ENCODE measurements at places on chromosomes 2 and 18. TPM values are rescaled to one million over a fixed set of nuclear protein-coding genes. Genes with fewer than 3 reads are reported as not detected.

The FTCDNL1 gene
- total RNA-seq = 2.9 TPM

The ELOA2 gene
- not detected for total RNA-seq

The TGFA gene
- 5.0 TPM for total RNA-seq

The CNGA3 gene
- 0.06 TPM for total RNA-seq

The GAD1 gene
- 0.71 TPM for total RNA-seq

The NDUFB3 gene
- total RNA-seq = 144 TPM

The PDE1A gene
- 0.17 TPM for total RNA-seq

The RMND5A gene
- total RNA-seq = 24.4 TPM

The VRK2 gene
- total RNA-seq = 29.6 TPM

The ACADL gene
- total RNA-seq = 0.07 TPM

The TDRD15 gene
- not detected for total RNA-seq

The CFC1 gene
- total RNA-seq = not detected

The CD8B gene
- total RNA-seq = not detected

The NEURL3 gene
- total RNA-seq = 0.87 TPM

The LAMA1 gene
- total RNA-seq = 0.17 TPM

The MAB21L4 gene
- total RNA-seq = 0.26 TPM

The CCDC178 gene
- total RNA-seq = not detected

The SCN7A gene
- total RNA-seq = not detected

The SPATA3 gene
- total RNA-seq = not detected

The GREB1 gene
- total RNA-seq = 1.7 TPM

The CNTNAP5 gene
- not detected for total RNA-seq

The ANKRD30BL gene
- total RNA-seq = not detected

The RMDN2 gene
- total RNA-seq = 4.4 TPM

The PLCL1 gene
- not detected for total RNA-seq

The LRRC30 gene
- total RNA-seq = not detected

The PSMA8 gene
- total RNA-seq = not detected

The GPR75 gene
- total RNA-seq = 1.4 TPM
